Fibroblast of skin of right biceps (primary cell): ENCODE measurements at places on chromosomes 11 and 22.

GRCh38 chr22:45291931-45292290, 7.2 kb downstream of the UPK3A start:
- DNase-seq = no peak

DNA sequence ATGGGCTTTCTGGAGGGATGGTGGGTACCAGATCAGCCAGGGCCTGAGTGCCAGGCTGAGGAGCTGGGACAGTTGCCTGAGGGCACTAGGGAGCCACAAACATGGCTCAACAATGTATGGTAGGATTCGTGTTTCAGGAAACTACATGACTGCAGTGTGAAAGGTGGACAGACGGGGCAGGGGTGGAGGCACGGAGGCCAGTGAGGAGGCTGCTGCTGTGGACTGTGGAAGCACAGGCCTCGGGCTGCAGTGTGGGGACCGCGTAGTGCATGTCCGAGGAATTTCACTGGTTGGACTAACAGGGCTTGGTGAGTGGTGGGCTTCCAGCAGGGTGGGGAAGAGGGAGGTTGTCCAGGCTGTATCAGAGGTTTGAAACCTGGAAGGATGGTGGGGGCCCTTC, 7.8 kb downstream of the P2RY2 start:
- DNase-seq = no peak

DNA sequence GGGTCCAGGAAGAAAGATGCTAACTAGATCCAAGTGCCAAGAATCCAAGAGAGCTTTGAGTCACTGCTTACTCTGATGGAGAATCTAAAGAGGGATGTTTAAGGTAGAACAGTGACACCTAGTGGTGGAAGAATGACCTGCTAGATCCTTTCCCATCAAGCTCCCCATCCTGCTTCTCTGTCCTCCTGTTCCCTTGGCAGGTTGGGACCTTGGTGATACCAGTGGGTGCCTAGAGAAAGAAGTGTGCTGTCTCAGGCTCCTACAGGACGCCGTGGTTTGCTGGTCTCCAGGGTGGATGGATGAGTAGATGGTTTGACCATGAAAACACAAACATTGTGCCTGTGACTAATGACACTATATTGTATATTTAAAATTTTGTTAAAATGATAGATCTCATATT, 383.7 kb downstream of the TMEM135 start:
- DNase-seq = peak; percentile 78

DNA sequence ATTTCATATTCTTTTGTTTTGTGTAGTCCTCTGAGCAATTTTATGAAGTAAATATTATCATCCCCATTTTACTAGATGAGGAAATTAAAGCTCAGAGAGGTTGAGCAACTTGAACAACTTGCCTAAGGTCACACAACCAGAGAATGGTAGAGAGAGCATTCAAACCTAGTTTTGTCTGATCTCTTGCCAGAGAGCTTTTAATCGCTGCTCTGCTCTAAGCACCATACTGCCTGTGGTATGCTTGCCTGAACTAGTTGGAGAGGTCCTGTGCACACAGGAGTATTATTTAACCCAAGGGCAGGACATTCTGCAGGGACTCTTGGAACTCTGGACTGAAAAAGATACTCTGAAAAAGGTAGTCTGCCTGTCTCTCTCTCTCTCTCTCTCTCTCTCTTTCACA, 38.5 kb downstream of the TRAF6 start:
- no peak for DNase-seq

- DNase-seq = no peak
These were observed 30.1 kb downstream of the SWAP70 start for GRCh38 chr11:9693801-9694553.
